ENCODE measurements at places on chromosomes 16 and 17. TPM values are rescaled to one million over a fixed set of nuclear protein-coding genes. Genes with fewer than 3 reads are reported as not detected.

ZNF469 gene
- not detected for total RNA-seq

HS3ST3A1 gene
- total RNA-seq, result 10.4 TPM

MT1M gene
- total RNA-seq, result not detected

MPRIP gene
- 214 TPM for total RNA-seq

CBX4 gene
- total RNA-seq, result 85.8 TPM

ITGAE gene
- total RNA-seq, result 23.8 TPM

JPT2 gene
- total RNA-seq, result 131 TPM

ZNF213 gene
- total RNA-seq, result 20.7 TPM

Data from MCF 10A (cell line).